ENCODE measurements at places on chromosomes 11 and 22.
A peak's percentile ranks its signal among the peaks of the same experiment; 100 is the strongest.

GRCh38 chr11:17476317-17477083, at the start of gene ABCC8:
Gene ABCC8 (minus strand): TSS chr11:17476845. CDS start chr11:17476776, 69 bp downstream.
- DNase-seq = no peak

DNA sequence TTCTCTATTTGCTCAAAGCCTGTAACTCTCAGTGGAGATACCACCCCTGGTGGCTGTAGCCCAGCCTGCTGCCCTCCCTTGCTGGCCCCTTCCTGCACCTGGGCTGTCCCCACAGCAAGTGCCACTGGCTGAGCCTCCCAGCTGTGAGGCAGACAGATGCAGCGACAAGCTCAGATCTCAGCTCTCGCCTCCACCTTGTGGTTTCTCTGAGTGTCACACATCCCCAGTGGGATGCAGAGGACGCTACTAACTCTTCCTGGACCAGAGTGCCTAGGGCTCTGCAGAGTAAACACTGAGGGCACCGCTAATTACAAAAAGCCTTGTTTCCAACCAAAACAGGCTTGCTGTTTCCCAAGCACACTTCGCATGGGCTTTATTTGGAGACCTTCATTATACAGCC, 8.9 kb downstream of the YPEL1 start:
- DNase-seq = no peak

DNA sequence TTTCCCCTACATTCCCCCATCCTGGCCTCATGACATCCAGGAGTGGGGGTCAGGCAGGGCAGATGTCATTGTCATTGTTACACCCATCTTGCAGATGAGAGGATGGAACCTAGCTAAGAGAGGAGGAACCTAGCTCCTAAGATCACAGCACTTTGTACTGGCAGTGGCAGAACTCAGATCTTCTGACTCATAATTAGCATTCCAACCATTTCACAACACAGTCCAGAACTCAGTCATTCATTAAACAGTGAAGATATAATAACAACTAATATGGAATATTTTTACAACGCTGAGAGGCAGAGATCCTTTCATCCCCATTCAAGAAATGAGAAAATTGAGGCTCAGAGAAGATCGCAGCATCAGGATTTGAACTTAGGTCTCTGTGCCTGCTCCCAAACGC, 127.8 kb downstream of the CHST1 start:
- no peak for DNase-seq

DNA sequence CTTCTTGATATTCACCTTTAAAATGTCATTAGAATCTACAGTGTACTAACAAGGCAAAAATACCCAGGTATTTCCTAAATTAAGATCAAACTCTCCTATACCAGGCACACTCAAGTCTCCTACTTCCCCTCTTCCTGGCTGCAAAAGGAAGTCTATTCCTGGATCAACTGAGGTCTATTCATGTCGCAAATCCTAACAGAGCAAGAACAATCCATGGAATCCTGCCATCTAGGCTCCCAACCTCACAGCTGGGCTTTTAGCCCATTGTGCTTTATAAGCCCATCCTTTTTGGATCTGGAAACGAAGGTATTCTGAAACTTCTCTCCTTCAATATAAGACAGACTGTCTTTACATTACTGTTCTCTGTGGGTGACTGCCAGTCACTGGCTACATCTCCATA, 161.8 kb downstream of the SOX6 start:
- no peak for DNase-seq

GRCh38 chr22:19730655-19731360, 7.5 kb downstream of the GP1BB start:
- peak; percentile 88 for DNase-seq

DNA sequence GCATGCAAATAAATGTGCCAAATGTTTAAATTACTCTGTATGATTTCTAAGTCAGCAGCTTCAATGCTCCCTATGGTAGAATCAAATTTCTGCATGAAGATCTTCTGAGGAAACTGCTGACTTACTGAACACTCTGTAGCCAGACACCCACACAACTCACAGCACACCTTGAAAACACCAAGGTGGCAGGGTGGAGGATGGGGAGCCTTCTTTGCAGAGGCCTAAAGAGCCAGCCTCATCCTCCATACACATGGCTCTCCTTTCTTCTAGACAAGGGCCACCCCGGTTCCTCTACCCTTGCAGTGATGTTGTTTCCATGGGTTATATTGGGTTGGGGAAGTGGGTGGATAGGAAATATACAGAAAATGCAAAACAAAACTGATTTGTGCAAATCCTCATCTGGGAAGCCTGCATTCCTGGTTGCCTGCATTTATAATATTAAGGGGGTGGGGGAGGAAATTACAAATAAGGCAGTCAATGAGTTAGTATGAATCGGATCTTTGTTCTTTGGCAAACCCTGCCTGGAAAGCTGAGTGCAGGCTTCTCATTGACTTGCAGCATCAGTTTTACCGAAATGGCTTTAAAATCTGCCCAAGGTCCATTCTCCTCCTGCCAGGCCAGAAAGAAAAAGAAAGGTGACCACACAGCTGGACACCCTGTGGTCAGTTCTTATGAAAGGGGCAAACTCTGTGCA, 15.8 kb upstream of the ETS1 start:
- DNase-seq = no peak

DNA sequence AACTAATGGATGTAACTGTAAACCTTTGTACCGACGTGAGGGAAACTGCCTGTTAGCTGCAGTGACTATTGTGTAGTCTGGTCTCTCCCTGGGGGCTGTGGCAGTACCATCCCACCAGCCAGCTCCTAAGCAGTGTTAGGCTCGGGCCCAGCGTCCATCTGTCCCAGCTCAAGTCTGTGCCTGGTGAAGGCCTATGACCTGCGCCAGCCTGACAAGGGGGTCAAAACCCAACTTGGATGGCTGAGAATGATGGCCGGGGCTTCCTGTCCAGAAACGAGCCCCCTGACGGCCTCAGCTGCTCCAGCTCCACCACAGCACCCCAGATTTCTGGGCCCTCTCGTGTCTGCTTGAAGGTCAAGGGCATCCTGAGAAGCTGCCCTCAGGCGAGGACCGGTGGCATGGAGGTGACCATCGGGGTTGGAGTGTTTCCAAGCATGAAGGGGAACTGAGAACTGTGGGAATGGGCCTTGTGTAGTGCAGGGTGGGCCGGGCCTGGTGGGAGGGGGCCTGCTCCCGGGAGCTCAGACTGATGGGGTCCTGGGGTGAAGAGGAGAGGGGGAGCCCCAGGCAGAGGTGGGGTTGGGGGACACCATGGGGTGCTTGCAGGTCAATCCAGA, 14.3 kb upstream of the SPI1 start:
- DNase-seq = no peak

- no peak for DNase-seq
Observed at GRCh38 chr22:31442768-31443489, 43.5 kb downstream of the DRG1 start.

DNA sequence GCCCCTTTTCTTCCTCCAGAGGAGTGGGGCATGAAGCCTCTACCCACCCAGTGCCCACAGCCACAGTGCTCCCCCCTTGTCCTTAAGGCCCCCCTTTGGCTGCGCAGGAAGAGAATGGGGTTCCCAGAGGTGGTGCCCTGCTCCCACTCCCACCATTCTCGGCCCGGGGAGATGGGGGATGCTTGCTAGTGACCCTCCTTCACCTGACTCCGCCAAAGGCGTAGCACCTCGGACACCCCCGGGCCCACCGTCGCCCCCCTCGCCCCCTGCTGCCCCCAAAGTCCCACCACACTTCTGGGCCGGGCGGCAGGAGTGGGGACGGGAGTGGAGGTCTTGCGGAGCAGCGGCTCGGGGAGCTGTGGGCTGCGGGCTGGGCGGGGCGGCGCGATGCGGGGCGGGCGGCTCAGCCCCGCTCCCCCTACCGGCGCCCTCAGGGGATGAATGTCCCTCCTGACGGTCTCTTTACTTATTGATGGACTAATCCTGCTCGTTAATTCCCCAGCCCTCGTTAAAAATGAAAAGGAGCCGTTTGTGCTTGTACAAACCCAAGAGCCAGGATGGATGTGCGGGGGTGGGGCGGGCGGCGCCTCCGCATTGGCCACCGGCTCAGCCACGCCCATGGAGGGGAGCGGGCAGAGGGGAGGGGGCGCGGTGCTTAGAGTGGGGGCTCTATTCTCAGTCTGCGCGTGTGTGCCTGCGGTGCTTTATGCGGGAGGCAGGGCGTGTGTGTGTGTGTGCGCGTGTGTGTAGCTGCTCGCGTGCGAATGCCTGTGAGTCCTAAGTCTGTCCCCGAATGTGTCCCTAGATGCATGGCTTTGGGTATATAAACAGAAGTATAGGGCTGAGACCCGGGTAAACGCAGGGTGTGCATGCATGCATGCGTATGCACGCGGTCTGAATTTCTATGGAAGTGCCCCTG, 25.6 kb downstream of the SYT7 start:
- DNase-seq = no peak

DNA sequence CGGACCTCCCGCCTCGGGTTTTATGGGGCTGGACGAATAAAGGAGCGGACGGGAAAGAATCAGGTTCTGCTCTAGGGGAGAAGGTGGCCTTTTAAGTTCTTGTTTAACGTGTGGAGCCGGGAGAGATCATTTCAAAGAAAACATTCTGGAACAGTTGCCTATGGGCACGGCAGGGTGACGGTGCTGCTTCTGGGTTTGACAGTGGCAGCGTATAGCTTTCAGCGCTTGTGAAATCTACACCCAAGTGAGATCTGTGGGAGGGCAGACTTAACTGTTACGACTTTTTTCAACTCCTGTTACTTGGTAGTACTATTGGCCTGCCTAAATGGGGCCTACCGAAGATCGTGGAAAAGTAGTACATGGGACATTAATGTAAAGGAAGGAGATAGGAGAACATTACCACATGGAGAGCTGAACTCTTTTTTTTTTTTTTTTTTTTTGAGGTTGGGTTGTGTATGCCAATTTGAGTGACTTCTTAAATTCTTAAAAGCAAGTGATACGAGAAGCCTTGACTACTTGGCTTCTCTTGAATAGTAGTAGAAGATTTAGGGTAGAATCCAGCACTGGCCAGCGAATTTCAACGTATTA, 743 bp downstream of the USP47 start:
- DNase-seq = peak; percentile 59

- peak; percentile 53 for DNase-seq
Observed at GRCh38 chr22:26330971-26331625, 98.0 kb upstream of the ASPHD2 start.

DNA sequence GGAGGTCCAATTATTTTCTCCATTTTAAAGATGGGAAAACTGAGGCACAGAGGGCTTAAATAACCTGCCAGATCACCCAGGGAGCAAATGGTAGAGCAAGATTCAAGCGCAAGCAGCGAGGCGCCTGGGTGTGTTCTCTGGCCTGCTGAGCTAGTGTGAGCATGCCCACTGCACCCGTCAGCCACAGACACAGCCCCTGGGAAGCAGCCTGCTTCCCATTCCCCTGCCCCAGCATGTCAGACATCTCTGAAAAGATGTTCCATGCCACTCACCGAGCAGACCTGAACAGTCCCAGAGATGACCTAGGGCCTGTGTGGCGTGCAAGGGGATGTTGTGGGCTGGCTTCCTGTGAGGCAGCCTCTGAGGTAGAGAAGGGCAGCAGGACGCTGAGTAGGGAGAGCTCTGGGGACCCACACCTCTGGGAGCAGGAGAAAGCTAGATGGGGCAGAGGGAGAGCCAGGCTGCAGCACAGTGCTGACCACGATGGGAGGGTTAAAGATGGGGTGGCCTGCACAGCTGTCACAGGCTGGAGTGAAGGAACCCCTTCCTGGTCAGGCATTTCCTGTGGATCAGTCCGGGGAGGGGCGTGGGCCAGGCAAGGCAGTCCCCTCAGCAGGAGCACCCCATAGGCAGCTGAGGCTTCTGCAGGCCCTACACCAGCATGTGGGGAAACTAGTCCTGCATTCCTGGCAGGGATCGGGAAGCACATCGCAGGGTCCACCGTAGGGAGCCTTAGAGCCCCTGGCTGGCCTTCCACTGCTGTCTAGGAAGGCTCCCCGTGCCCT, 101.4 kb downstream of the GALNT18 start:
- DNase-seq = no peak

DNA sequence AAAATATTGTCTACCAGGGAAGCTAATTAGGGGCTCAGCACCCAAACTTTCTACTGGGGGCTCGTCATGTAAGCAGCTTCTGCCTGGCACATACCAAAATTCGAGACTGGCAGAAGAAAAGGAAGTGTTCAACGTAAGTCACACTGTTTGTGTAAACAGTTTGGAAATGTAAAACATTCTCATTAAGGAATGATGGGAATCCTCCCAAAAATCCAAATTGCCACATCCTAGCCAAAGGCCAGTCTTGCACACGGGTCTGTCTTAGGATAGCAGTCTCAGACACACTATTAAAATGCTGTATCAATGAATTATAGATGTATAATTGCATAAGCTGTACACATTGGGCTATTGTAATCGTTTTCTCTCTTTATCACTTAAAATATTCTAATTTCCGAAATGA, 28.9 kb downstream of the CUL5 start:
- no peak for DNase-seq

- DNase-seq = no peak
Observed at GRCh38 chr11:86018249-86018648, 50.6 kb downstream of the PICALM start.

GRCh38 chr11:125075900-125076317, 12.8 kb downstream of the SLC37A2 start:
- DNase-seq = no peak

GRCh38 chr11:76659672-76660532, 10.6 kb downstream of the LRRC32 start:
- DNase-seq = no peak

DNA sequence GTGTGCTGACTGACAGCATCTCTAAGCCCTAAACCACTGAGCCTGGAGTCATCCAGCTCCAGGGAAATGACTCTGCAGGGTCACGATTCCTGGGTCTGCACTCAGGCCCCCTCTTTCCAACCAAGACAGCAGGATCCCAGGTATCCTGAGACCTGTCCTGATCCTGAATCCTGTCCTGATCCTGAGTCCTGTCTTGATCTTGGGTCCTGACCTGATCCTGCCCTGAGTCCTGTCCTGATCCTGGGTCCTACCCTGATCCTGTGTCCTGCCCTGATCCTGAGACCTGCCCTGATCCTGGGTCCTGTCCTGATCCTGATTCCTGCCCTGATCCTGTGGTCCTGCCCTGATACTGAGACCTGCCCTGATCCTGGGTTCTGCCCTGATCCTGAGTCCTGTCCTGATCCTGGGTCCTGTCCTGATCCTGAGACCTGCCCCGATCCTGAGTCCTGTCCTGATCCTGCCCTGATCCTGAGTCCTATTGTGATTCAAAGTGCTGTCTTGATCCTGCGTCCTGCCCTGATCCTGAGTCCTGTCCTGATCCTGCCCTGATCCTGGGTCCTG, 1.4 kb upstream of the KRTAP5-6 start:
- no peak for DNase-seq

- no peak for DNase-seq
Observed at GRCh38 chr11:75593286-75593915, 31.3 kb downstream of the SERPINH1 start.

DNA sequence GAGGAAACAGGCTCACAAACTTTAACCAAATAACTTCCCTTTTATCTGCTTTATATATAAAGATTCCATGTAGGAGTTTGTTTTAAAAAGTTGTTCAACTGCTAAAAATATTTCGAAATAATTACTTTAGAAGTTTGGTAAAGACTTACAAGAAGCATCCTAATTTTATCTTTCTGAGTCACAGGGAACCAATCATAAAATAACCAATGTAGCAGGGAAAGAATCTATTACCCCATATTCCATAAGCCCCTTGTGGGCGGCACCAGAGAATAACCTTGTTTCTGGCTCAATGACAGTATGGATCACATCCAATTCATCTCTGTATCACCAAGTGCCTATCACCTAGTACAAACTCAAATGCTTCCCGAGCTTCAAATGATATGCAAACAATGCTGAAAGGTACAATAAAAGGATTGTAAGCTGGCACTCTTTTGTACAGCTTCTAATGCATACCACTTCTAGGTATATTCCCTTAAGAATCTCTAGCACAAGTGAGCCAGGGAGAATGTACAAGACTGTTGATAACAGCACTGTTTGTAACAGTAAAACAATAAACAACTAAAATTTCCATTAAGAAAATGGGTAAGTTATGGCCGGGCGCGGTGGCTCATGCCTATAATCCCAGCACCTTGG, 158.4 kb downstream of the ATG16L2 start:
- DNase-seq = no peak

Measured in activated CD4-positive, alpha-beta T cell treated with anti-CD3 and anti-CD28 coated beads for 4 hours (primary cell).